ENCODE measurements at places on chromosomes 6 and 20.
A peak's percentile ranks its signal among the peaks of the same experiment; 100 is the strongest.

DNA sequence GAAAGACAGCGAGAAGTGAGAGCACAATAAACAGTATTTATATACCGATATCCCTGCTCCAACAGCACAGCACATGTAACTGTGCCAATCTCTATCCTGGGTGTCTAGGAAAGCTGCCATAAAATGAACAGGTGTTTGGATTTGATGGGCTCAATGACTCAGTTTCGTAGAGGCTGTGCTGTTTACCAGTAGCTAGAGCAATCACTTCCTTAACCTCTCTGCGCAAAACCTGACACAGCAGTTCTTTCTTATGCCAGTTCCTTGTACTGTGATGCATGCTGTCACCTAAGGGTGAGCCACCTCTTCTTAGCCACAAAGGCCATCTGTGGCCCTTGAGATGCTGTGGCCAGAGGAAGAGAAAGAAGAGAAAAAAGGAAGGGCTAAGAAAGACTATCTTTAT is 59.3 kb downstream of the SHPRH start:
- no peak overlapping the region for H3K4me3 ChIP-seq
- peaks cover 5% of the 10 kb centered on the region for H3K36me3 ChIP-seq
- no peak for DNase-seq

GRCh38 chr6:6556738-6557503 is 31.6 kb upstream of the LY86 start:
- no peaks in the 10 kb centered on the region for H3K4me1 ChIP-seq
- H3K27me3 ChIP-seq: peaks cover 69% of the 10 kb centered on the region
- no peak overlapping the region for H3K27ac ChIP-seq
- no peaks in the 10 kb centered on the region for H3K36me3 ChIP-seq

GRCh38 chr6:38671885-38672467 is 31.0 kb downstream of the GLO1 start:
- peaks cover 8% of the 10 kb centered on the region for H3K4me1 ChIP-seq
- no peaks in the 10 kb centered on the region for H3K27me3 ChIP-seq
- H3K36me3 ChIP-seq: no peaks in the 10 kb centered on the region
- no peak overlapping the region for H3K4me3 ChIP-seq
- DNase-seq: peak; percentile 46
- no peak overlapping the region for H3K27ac ChIP-seq

DNA sequence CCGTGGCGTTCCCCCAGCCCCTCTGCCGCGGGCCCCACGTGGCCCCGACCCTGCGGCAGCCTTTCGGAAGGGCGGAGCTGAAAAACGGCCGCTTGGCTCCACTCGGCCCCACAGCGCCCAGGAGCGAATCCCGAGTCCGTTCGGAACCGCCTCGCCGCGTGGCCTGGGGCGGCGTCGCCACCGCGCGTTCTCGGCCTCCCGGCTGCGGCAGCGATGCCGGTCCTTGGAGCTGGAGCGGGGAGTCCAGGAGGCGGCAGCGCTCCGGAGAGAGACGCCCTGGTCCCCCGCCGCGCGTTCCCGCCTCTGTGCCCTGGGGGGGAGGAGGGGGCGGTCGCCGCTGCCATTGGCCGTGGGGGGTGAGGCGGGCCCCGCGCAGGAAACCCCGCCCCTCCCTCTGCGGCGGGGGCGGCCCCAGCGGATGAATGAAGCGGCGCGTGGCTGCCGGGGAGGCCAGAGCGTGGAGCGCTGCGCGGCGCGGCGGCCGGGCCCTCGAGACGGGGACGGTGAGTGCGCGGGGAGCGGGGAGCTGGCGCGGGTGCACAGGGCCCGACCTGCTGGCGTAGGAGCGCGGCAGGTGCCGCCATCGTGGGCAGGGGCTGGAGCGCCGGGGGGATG is at the start of gene SLCO4A1:
Gene SLCO4A1 (plus strand): TSS at position 453 of the 615 bp plus-strand sequence. CDS start 13,952 bp downstream, outside the sequence.
- H3K27ac ChIP-seq: peak within 1 kb of the TSS; percentile 30
- H3K27me3 ChIP-seq: peaks cover 28% of the 10 kb centered on the region
- DNase-seq: peak; percentile 95
- peak within 1 kb of the TSS; percentile 92 for H3K4me3 ChIP-seq

- H3K27me3 ChIP-seq: no peaks in the 10 kb centered on the region
- no peak overlapping the region for H3K4me3 ChIP-seq
- H3K4me1 ChIP-seq: peaks cover 34% of the 10 kb centered on the region
- H3K36me3 ChIP-seq: peaks cover 9% of the 10 kb centered on the region
- H3K27ac ChIP-seq: peak overlapping the region; percentile 52
Measured at GRCh38 chr20:50020288-50020687, 37.5 kb downstream of the SNAI1 start.

GRCh38 chr20:63529180-63529860 is 7.9 kb downstream of the PTK6 start:
- H3K27ac ChIP-seq: peak overlapping the region; percentile 43
- H3K4me1 ChIP-seq: peaks cover 33% of the 10 kb centered on the region
- H3K36me3 ChIP-seq: peaks cover 82% of the 10 kb centered on the region
- H3K27me3 ChIP-seq: no peaks in the 10 kb centered on the region

DNA sequence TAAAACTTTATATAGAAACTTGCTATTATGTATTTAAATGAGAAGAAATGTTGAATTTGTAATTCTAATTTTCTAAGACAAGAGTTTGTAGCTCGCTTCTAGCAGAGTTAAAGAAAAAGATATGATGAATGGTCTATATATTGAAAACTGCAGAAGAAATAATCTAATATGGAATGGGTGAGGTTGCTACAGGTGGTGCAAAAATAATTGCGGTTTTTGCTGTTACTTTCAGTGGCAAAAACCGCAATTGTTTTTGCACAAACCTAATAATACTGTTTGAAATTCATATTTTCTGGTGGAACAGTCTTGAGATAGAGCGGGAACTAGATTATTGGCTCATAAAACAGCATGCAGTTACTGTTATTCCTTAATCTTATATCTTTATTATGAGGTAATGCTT is 23.9 kb downstream of the EYA4 start:
- no peak for DNase-seq
- H3K4me1 ChIP-seq: peaks cover 19% of the 10 kb centered on the region
- H3K4me3 ChIP-seq: no peak overlapping the region
- H3K36me3 ChIP-seq: no peaks in the 10 kb centered on the region
- no peaks in the 10 kb centered on the region for H3K27me3 ChIP-seq

GRCh38 chr6:134864558-134864957 is 85.3 kb downstream of the ALDH8A1 start:
- H3K4me1 ChIP-seq: no peaks in the 10 kb centered on the region
- DNase-seq: no peak
- no peaks in the 10 kb centered on the region for H3K27me3 ChIP-seq
- no peaks in the 10 kb centered on the region for H3K36me3 ChIP-seq
- no peak overlapping the region for H3K27ac ChIP-seq
- no peak overlapping the region for H3K4me3 ChIP-seq

- no peak overlapping the region for H3K4me3 ChIP-seq
- peaks cover 9% of the 10 kb centered on the region for H3K36me3 ChIP-seq
- DNase-seq: no peak
- no peak overlapping the region for H3K27ac ChIP-seq
- no peaks in the 10 kb centered on the region for H3K27me3 ChIP-seq
Measured at GRCh38 chr6:165183496-165184140, 125.8 kb downstream of the C6orf118 start.

DNA sequence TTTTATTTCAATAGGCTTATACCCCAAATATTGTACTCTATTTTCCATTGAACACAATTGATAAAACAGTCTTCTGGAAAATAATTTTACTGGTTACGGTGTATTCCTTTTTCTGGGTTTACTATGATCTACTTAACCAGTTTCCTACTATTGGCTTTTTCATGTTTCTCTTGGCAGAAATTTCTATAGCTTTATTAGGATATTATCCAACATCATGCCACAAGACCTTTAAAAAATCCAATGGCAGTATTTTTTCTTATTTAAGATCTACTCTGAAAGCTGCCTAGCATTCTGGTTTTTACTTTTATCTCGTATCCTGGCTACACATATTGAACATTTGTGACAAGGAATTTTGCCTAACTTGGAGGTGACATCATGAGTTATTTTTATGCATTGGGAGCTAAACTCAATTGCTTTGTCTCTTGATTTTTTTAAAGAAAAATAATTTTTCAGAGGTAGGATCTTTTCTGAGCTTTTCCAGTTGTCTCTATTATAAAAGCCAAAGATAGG is 45.5 kb downstream of the SLC9A8 start:
- no peak overlapping the region for H3K4me3 ChIP-seq
- H3K27me3 ChIP-seq: no peaks in the 10 kb centered on the region
- DNase-seq: no peak
- H3K27ac ChIP-seq: no peak overlapping the region
- H3K4me1 ChIP-seq: no peaks in the 10 kb centered on the region

GRCh38 chr20:35463455-35464300 is 8.3 kb downstream of the CEP250 start:
- H3K4me1 ChIP-seq: peaks cover 25% of the 10 kb centered on the region
- H3K27me3 ChIP-seq: no peaks in the 10 kb centered on the region
- peak; percentile 78 for DNase-seq
- H3K27ac ChIP-seq: no peak overlapping the region

GRCh38 chr6:30884521-30885480 is 482 bp downstream of the DDR1 start:
- peak overlapping the region; percentile 94 for H3K27ac ChIP-seq
- H3K4me3 ChIP-seq: peak overlapping the region; percentile 89
- peaks cover 72% of the 10 kb centered on the region for H3K36me3 ChIP-seq

GRCh38 chr6:16355238-16355637 is 116.9 kb downstream of the GMPR start:
- no peak for DNase-seq
- H3K36me3 ChIP-seq: no peaks in the 10 kb centered on the region
- H3K4me1 ChIP-seq: peaks cover 11% of the 10 kb centered on the region
- H3K27ac ChIP-seq: no peak overlapping the region
- no peak overlapping the region for H3K4me3 ChIP-seq
- no peaks in the 10 kb centered on the region for H3K27me3 ChIP-seq

DNA sequence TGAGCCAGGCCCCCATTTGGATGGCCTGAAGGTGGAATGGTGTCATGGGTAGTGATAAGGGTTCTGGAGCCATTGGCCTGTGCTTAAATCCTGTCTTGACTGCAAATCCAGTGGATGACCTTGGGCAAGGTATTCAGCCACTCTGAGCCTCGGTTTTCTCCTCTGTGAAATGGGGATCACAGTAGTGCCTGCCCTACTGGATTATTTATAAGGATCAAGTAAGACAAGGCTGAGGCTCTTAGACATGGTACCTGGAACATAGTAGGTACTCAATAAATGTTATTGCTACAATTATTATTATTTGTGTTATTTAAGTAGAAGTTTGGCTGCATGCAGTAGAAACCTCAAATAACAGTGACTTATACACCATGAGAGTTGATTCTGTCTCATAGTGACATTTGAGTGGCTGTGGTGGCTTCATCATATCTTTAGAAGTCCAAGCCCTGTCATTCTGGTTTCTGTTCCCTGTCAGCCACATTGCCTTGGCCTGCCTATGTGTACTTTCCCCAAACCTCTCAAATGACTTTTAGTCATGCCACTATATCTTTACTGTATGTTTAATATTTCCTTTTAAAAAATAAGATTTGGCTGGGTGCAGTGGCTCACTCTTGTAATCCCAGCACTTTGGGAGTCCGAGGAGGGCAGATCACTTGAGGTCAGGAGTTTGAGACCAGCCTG is 37.6 kb upstream of the CHMP4B start:
- H3K4me1 ChIP-seq: peaks cover 25% of the 10 kb centered on the region
- H3K4me3 ChIP-seq: no peak overlapping the region
- H3K36me3 ChIP-seq: peaks cover 10% of the 10 kb centered on the region
- no peak for DNase-seq

DNA sequence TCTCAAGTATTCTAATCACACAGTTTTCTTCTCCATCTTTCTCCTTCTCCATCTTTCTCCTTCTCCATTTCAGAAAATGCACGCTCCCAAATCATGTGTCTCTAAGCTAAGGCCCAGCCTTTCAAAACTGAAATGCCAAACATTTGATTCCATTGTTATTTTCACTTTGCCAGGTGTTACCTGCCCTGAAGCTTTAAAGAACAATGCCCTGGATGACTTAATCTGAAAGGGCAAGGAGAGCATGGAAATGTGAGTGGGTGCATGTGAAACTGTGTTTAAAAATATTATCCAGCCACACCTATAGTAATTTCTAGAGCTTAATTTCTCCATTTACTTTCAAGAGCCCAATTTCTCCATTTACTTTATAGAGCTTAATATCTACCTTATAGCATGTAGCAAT is 42.4 kb upstream of the GCLC start:
- no peaks in the 10 kb centered on the region for H3K36me3 ChIP-seq
- H3K27ac ChIP-seq: no peak overlapping the region
- H3K4me1 ChIP-seq: peaks cover 8% of the 10 kb centered on the region
- no peaks in the 10 kb centered on the region for H3K27me3 ChIP-seq
- no peak overlapping the region for H3K4me3 ChIP-seq

GRCh38 chr20:33563788-33564187 is 73.9 kb downstream of the CBFA2T2 start:
- H3K36me3 ChIP-seq: no peaks in the 10 kb centered on the region
- H3K4me3 ChIP-seq: no peak overlapping the region
- H3K27ac ChIP-seq: no peak overlapping the region
- peaks cover 15% of the 10 kb centered on the region for H3K4me1 ChIP-seq
- H3K27me3 ChIP-seq: no peaks in the 10 kb centered on the region

- no peak overlapping the region for H3K4me3 ChIP-seq
- no peaks in the 10 kb centered on the region for H3K36me3 ChIP-seq
- no peaks in the 10 kb centered on the region for H3K4me1 ChIP-seq
- DNase-seq: no peak
- H3K27me3 ChIP-seq: peaks cover 41% of the 10 kb centered on the region
Measured at GRCh38 chr6:44775121-44775520, 387.6 kb downstream of the CDC5L start.

GRCh38 chr6:113818578-113818977 is 38.6 kb upstream of the MARCKS start:
- H3K36me3 ChIP-seq: no peaks in the 10 kb centered on the region
- no peaks in the 10 kb centered on the region for H3K4me1 ChIP-seq
- H3K27ac ChIP-seq: peak overlapping the region; percentile 39
- H3K27me3 ChIP-seq: no peaks in the 10 kb centered on the region
- H3K4me3 ChIP-seq: no peak overlapping the region
- no peak for DNase-seq

DNA sequence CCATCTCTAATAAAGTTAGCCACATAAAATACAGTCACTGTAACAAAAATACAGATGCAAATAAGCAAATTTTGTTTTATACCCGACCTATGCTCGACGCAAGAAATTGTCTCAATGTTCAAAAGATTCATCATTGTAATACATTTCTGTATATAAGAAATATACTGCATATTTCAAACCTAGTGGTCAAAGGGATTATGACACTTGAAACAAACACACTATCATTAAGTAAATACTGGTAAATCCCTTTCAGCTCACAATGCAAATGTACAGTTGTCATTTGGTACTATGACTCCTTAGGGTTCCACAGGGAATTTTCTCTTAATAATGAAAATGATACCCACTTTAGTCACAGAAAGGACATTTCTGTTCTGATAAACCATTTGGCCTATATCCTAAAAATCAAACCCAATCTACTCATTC is 2.2 kb downstream of the HIVEP2 start:
- H3K4me1 ChIP-seq: peaks cover 39% of the 10 kb centered on the region
- no peaks in the 10 kb centered on the region for H3K27me3 ChIP-seq
- no peak for DNase-seq
- peak overlapping the region; percentile 98 for H3K4me3 ChIP-seq
- peak overlapping the region; percentile 97 for H3K27ac ChIP-seq

DNA sequence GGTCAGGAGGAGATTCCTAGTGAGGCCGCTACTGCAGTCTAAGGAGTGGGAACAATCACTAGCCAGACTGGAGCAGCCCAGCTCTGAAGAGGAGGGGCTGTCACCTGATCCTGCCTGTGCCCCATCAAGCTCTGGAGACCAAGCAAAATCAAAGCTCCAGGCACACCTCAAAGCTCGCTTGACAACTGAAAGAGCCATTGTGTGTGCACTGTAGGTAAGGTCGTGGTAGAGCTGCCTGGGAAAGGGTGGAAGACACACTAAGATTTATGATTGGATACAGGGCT is 58.2 kb downstream of the CSE1L start:
- H3K27ac ChIP-seq: no peak overlapping the region
- H3K4me3 ChIP-seq: no peak overlapping the region
- no peak for DNase-seq
- H3K27me3 ChIP-seq: no peaks in the 10 kb centered on the region
- peaks cover 86% of the 10 kb centered on the region for H3K36me3 ChIP-seq
